ENCODE measurements at places on chromosomes 13 and 19.

- DNase-seq: no peak
These were observed 978.7 kb downstream of the SLITRK5 start for GRCh38 chr13:88649855-88650254.

GRCh38 chr19:45419396-45419795 is 4.3 kb downstream of the ERCC1 start:
- DNase-seq: no peak

- no peak for DNase-seq
These were observed 79.4 kb downstream of the FOXO1 start for GRCh38 chr13:40586886-40587565.

- no peak for DNase-seq
These were observed 2.8 kb downstream of the AP3D1 start for GRCh38 chr19:2148482-2149135.

DNA sequence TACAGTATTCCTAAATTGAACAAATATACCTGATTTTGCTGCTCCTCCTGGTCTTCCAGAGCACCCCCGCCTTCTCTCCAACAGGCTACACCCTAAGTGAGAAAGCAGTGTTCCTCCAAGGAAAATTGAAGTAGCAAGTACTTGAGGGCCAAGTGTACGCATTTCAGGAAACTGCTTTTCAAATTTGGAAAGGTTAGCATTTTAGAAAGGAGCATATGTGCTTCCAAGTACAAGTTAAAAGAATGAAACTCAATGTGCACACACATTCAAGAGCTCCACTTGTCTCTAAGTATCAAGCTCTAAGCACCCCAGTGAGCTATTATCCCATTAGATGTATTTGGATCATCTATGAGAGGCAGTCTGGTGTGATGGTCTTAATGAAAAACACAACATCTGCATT is 25.8 kb downstream of the LHFPL6 start:
- no peak for DNase-seq

DNA sequence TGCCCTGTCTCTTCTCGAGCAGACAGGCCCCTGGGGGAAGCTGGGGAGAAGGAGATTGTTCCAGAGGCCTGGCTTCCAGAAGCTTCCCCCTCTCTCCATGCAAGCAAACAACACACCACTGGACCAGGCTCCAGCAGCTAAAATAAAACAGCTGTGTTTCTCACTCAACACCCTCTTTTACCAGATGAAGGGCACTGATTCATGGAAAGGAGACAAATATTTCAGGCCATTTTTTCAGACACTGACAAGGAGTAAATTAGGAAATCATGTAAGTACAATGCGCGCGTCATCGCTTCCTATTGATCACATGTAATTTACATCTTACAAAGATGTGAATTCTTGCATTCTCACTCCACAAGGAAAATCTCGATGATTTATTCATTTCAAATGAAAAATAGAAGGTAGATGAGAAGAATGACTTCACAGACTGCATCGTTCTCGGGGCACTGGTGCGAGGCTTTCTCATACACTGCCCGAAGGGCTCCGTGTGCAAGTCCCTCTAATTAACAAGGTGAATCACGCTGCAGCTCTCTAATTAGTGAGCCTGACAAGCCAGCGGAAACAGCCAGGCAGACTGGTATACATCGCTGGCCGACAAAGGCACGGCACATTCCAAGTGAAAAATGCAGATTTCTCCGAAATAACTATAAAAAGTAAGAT is 153.6 kb downstream of the KCTD15 start:
- DNase-seq: no peak
